ENCODE measurements at places on chromosomes 12 and 14.

- DNase-seq: peak; percentile 27
These were observed 5.2 kb downstream of the GSKIP start for GRCh38 chr14:96368534-96368933.

GRCh38 chr14:94635154-94635553, 23.0 kb downstream of the SERPINA3 start:
- no peak for DNase-seq

GRCh38 chr12:121404734-121405133, 4.8 kb downstream of the RNF34 start:
- DNase-seq: no peak

DNA sequence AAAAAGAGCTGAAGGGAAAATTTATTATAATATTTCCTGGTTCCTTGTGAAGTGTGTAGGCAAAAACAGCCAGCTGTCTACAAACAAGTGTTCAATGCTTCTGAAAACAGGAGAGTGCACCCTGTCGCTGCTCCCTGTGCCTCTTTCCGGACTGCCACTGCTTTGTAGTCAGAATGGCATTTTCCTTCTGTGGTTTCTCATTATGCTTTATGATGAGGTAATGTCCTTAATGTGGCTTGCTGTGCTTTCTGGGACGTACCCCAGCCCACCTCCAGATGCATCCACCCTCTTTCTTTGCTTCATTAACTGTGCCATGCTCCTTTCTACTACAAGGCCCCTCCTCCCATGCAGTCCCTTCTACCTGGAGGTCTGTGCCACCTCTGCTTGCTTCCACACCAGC, 148.1 kb downstream of the SYT1 start:
- peak; percentile 72 for DNase-seq

DNA sequence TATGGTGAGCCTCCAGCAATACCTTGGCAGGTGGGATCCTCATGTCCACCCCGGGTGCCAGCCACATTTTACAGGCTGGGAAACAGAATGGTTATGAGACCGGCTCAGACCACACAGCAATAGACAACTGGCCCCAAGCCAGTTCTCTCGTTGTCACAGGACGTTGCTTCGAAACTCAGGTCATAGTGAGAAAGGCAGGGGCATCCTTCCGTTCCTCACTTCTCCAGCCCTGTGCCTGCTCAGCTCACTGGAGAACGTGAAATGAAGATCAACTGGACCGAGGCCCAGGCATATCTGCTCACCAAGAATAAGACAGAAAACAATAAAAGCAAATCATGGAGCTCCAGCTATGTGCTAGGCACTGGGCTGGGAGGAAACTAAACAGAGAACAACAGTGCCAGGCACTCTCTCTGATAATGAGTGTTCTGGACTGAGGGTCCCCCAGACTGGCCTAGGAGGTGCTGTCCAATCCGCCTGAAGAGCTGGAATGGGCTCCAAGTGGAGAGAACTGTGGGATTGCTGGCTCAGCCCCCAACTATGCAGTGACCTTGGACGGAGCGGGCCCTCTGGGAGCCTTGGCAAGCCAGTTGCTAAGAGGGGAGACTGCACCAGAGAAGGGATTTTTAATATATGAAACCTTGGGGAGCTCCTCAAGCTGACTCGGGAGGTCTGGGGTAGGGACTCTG, 18.8 kb upstream of the FAIM2 start:
- DNase-seq: no peak

DNA sequence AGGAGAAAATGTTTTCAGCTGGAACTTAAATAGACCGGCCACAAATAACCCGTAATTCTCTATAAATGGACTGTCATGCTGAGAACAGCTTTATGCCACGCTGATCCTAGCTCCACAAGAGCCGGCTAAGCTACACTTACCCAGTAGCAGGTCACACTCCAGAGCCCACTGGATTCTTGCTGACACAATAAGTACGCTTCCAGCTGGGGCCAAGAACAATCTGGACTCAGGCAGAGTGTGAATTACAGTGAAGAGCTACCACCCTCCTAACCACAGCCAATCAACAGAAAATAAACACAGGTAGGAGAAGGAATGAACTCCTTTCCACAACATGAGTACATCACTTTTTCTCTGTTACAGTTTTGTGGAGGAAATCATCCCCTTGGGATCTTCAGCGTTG, 531.3 kb downstream of the GALC start:
- no peak for DNase-seq

- DNase-seq: peak; percentile 60
These were observed 52.7 kb downstream of the KCNA5 start for GRCh38 chr12:5096241-5096924.

- DNase-seq: no peak
These were observed 101.9 kb upstream of the BMP4 start for GRCh38 chr14:54058505-54058904.

DNA sequence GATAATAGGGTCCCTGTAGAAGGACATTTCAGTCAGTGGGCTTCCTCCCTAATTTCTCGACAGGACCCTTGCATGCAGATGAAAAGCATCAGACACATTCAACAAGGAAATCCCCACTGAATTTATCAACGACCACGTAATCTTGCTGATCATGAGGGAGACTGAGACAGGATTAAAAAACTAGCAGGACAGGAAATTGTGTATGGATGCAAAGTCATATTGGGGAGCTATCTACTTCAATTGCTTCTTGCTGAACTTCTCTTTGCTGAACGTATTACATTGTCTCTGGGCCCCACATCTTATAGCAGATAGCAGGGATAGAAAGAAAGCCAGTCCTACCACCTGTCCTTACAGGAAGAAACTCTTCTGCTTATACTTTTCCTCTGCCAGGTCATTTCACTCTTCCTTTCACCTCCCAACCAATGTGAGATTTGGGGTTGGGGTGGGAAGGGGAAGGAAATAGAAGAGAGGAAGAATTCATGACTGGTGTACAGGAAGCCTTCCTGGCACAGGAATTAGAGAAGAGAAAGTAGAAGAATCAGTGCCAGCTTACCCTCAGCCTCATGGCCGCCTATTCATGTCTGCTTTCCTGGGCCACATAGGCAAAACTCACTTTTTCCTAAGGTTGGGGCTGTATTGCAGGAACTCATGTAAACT, 333.3 kb downstream of the ZFP36L1 start:
- DNase-seq: no peak

- no peak for DNase-seq
These were observed 18.5 kb upstream of the KRT80 start for GRCh38 chr12:52210186-52210924.

DNA sequence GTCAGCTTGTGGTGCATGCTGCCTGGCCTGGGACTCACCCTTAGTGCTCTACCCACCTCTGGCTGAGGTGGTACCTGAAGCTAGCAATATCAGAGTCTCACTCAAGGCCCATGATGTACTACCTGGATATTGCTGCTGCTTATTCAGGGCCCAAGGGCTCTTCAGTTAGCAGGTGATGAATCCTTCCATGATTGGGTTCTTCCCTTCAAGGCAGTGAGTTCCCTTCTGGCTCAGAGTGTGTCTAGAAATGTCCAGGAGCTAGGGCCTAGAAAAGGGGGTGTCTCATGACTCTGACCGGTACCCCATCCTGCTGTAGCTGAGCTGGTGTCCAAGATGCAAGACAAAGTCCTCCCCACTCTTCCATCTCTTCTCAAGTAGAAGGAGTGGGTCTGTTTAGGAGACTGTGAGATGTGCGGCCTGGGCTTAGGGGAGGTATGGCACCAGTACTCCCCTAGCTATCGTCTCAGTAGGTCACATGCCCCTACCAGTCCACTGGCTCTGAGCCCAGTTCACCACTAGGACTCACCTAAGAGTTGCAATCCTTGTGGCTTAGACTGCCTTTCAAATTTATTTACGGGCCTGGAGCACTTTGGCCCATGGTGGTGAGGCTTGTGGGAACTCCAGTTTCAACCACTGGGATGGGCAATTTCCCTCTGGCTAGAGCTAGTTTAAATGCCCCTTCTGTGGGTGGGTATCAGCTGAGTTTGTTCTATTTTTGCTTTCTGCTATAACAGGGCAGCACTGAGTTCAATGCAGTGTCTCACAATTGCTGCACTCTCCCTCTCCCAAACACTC, 12.2 kb downstream of the PRORP start:
- DNase-seq: no peak

DNA sequence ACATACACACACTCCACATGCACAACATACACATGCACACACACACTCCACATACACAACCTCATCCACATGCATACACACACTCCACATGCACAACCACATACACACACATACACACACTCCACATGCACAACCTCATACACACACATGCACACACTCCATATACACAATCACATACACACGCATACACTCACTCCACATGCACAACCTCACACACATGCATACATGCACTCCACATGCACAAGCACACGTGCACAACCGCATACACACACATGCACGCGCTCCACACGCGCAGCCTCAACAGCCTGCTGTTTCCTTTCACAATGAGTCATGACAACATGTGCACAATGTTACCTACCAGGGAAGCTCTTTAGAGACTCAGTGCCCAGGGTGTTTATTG, 61.2 kb upstream of the TMEM132C start:
- no peak for DNase-seq

- DNase-seq: no peak
These were observed 45.8 kb upstream of the EIF5 start for GRCh38 chr14:103288076-103288766.

GRCh38 chr12:31118347-31119191, 44.9 kb downstream of the DDX11 start:
- peak; percentile 70 for DNase-seq

All from SW480 (cell line).